ENCODE measurements at places on chromosomes 2 and 18.

DNA sequence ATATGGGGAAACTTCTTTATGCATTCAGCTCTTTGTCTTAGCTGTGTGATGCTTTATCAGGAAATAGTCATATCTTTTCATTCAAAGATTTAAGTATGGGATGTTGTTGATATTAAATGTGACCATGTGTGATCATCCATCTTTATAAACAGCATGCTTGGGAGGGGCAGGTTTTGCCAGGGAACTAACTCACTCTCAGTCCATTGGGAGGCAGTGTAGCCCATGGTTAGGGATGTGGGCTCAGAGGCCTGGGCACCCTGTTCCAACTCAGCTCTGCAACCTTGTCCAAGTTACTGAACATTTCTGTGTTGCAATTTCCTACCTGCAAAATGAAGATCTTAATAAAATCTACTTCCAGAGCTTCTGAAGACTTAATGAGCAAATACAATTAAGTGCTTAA, 92.0 kb upstream of the BCL2L11 start:
- no peak for DNase-seq

DNA sequence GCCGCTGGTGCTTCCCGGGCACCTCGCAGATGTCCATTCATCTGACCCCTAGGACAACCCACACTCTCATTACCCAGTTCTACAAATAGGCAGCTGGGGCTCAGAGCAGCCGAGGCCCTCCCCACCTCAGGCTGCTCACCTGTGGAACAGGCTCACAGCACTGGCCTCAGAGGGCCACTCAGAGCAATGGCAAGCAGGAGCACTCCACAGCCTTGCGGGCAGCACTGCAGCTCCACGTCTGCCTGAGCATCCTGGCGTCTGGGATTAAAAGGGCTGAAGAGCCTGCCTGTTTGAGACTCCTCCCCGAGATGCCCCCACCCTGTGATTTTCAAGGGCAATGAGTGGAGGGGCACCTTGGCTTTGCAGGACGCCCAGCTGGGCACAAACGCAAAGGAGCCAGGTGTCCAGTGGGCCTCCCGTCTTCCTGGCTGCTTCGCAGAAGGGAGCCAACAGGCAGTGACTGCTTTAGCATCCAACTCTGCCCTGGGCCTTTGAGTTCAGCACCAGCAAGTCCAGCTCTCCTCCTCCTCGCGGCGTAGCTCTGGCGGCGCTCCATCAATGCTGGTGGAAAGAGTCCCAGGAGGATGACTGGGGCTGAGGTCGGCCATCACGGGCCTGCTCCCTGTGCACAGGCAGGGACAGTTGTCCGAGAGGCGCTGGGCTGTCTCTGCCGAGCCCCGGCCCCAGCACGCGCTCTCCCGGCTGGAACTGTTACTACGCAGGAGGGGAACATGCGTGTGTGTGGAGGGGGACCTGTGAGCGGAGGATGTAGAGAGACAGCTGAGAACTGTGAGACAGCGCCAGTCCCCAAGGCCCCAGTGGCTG, 297.2 kb downstream of the NDUFA10 start:
- no peak for DNase-seq

DNA sequence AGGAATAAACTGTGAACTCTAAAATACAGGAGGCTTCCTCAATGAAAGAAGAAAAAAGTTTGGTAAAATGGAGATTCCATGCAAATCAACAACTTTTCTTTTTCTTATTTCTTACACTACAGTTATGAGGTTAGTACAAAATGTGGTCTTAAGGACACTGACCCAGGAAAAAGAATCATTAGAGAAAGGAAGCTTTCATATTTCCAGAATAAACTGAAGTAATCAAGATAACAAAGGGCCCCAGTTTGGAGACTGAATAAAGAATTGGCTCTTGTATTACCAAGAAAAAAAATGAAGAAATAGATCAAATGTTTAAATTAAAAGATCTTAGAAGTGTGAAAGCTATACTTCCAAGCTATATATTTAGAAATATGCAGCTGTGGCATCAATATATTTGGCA, 72.3 kb downstream of the SLC66A3 start:
- no peak for DNase-seq

GRCh38 chr2:134174711-134175110, 79.2 kb upstream of the MGAT5 start:
- no peak for DNase-seq

DNA sequence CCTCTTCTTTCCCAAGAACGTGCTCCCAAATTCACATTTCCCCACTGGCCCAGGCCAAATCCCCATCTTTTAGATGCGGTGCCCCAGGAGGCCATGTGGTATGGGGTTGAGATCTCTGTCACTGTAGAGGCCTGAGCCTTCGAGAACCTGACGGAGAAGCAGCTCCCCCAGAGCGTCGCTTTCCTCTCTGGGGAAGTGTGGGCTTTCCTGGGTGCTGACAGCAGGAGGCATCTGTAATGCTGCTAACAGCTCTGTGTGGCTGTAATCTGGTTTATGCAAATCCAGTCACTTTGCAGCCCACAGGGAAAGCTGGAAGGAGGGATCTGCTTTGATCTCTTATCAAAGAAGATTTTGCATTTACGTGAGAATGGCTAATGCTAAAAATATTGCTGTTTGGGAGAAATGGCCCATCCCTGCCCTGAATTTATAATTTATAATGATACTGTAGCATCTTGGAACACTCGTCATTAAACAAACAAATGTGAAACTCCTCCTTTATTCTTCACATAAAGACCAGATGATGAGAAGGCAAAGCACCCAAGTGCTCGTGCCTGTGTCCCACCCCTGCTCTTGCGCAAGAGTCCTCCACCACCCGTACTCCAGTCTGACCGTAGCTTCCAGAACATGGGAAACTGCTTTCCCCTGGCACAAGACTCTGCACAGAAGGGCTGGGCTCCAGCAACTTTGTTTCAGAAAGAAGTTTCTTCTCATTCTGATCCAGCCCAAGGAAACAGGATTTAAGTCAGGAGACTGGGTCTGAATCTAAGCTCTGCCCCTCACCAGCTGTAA, 109.9 kb upstream of the EPC2 start:
- no peak for DNase-seq

GRCh38 chr2:17429130-17429529, 89.1 kb downstream of the RAD51AP2 start:
- DNase-seq = peak; percentile 68

- DNase-seq = no peak
These were observed 429.9 kb downstream of the ARHGAP15 start for GRCh38 chr2:143559147-143559546.

GRCh38 chr18:37309059-37309458, 256.5 kb downstream of the CELF4 start:
- DNase-seq = no peak

GRCh38 chr2:42999391-42999841, 207.0 kb upstream of the HAAO start:
- DNase-seq = no peak
